ENCODE measurements at places on chromosomes 7 and 10.

GRCh38 chr7:22166928-22167327 is 190.0 kb downstream of the RAPGEF5 start:
- DNase-seq, result no peak

DNA sequence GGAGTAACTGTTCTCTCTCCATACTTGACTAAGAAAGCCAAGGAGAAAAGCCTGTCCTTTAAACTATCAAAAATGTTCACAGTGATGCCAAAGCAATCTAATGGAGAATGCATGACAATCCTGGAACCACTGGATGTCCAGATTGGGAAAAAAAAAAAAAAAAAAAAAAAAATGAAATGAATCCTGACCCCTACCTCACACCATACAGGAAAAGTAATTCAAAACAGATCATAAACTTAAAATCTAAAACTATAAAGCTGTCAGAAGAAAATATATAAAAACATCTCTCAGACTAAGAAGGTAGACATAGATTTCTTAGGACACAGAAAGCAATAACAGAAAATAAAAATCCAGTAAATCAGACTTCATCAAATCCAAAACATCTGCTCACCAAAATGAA is 18.4 kb downstream of the FBXW4 start:
- no peak for DNase-seq

GRCh38 chr7:140010194-140010895 is 52.4 kb downstream of the PARP12 start:
- no peak for DNase-seq

- no peak for DNase-seq
These were observed 339.2 kb downstream of the CALN1 start for GRCh38 chr7:72072901-72073300.

GRCh38 chr7:26499315-26499897 is 207.7 kb downstream of the SNX10 start:
- DNase-seq, result no peak

DNA sequence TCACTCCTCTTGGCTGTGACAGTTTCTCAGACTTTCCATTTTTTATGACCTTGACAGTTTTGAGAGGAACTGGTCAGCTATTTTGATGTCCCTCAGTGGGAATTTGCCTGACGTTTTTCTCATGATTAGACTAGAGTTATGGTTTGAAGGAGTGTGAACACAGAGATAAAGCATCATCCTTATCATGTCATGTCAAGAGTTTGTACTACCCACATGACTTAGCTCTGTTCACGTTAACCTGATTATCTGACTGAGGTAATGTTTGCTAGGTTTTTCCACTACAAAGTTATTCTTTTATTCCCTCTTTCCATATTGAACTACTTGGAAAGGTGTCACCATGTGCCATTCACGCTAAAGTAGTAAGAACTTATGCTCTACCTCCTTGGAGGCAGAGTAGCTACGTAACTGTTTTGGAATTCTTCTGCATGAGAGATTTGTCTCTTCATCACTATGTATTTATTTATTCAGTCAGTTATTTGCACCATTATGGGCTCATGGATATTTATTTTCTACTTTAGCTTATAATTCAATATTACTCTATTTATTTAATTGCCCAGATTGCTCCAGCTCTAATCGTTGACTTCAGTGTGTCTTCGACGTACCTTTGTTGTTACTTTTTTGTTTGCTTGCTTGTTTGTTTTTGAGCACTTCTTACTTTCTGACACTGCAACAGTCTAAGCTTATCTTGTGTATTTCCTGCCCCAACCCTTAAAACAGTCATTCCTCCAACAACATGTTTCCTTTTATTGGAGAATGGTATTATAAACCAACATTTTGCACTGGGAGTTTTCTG is 50.4 kb downstream of the CPED1 start:
- DNase-seq, result no peak

DNA sequence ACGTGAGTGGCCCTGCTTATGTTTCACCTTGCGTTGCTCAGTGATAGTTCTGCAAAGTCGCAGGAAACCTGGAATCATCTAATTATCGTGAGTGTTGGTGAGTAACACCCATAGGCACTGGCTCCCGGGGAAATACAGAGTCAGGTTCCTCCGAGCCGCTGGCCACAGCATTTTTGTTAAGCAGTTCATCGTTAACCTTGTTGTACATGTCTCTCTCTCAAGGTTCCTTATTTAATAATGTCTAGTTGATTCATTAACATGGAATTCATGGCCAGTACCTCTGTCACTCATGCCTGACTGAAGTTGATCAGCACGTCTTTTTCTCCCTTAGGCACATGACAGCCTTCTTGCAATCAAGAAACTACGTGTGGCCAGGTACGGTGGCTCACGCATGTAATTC is 3.1 kb upstream of the ZFAND2A start:
- no peak for DNase-seq

GRCh38 chr7:143073556-143073955 is 21.4 kb downstream of the OR6V1 start:
- no peak for DNase-seq

DNA sequence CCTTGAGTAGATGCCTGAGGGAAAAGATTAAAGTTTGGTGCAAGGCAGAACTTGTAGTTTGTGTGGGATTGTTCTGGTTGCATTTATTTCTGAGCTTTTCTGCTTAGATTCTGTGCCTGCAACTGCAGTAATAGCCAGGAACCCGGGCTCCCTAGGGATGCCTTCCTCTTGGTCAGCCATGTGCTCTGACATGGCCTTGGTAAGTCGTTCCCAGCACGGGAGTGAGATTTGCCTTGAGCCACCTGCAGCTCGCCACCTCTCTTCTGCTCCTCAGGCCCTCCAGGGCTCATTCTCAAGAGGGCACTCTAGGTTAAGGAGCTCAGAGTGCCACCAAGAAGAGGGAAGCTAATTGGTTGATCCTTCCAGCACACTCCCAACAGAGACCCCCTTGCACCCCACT is 350.6 kb upstream of the MKI67 start:
- DNase-seq, result no peak

DNA sequence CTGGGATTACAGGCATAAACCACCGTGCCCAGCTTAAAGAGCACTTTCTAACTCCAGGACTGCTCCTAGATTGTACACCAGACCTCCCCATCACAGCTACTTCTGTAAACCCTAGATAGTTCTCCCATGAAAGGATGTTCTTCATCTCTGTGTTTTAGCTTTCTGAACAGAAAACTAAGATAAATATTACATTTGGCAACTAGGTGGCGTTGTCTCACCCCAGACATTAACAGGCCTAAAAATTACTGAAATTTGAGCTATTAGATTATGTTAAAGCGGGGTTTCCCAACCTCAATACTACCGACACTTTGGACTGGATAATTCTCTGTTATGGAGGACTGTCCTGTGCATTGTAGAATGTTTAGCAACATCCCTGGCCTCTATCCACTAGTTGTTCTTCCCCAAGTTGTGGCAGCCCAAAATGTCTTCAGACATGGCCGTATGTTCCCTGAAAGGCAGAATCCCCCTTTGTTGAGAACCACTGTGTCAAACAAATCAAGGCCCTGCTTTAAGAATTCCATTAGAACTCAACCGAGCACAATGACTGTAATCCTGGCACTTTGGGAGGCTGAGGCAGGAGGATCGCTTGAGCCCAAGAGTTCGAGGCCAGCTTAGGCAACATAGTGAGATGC is 19.1 kb downstream of the ATOH7 start:
- no peak for DNase-seq

DNA sequence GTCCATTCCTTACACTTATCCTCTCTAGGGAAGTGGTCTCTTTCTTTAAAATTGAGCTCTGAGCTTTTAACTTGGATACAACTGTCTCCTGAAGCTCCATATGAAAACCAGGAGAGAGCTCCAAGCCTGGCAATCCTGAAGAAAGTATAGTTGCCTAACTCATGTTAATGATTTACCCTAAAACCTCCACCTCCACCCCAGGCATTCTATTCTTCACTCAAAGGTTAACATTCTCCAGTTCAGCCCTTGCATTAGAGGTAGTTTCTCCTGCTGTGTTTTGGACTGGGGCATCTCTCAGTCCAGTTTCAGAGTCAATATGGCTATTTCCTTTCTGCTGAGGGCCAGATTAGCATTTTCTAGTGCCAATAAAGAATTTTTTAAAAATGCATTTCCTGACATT is 195.5 kb downstream of the SLC25A13 start:
- DNase-seq, result no peak

DNA sequence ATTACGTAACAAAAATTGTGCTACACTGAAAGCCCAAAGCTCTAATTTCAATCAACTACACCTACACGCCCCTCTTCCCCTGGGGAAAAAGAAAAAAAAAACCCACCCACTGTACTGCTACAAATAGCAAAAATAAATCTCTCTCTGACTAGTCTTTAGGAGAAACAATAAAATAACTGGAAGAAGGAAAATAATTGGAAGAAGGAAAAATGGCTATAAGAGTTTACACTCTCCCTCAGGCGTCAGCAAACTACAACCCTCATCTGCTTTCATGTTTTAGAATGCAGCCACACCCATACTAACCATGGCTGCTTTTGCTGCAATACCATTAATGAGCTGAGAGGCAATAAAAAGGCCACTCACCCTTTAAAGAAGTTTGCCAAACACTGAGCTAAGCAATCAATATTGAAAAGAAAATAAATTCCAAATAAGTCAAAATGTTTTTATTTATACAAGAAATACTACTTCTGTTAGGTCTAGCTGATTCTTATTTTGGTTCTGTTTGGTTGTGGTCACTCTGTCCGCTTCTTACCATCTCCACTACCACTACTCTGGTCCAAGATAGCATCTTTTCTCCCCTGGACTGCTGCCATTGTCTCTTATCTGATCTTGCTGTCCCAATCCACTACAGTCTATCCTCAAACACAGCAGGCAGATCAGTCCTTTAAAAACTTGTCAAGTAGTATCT is 3.8 kb downstream of the MINDY3 start:
- DNase-seq, result no peak

DNA sequence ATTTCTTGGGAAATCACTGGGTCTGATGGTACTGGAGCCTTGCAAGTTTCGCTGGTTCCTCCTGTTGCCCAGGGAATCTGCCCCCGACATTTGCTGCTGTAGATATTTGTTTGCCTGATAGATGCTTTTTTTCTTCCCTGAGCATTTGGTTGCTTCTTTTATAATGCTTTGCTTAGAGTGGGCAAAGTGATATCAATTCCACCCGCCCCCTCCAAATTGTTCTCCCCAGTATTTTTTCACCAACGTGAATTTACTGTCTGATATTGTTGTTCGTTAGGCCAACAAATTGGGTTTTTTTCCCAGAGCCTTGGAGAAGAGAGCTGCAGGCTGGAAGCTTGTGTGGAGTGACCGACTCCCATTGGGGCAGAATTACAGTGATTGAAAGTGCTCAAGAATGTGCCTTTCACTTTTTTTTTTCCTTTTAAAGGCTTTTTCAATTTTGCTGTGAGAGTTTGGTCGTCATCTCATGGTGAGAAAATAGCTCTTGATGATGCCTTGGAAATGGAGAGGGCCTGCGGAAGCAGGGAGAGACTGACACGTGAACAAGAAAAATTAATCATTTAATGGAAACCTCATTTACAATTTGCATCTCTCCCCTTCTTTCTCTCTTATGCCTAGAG is 2.5 kb downstream of the GRK5 start:
- DNase-seq, result no peak

- no peak for DNase-seq
These were observed 100.2 kb downstream of the ACTR3B start for GRCh38 chr7:152859781-152860191.

- DNase-seq, result no peak
These were observed 26.7 kb downstream of the FRMD4A start for GRCh38 chr10:14304046-14304445.

DNA sequence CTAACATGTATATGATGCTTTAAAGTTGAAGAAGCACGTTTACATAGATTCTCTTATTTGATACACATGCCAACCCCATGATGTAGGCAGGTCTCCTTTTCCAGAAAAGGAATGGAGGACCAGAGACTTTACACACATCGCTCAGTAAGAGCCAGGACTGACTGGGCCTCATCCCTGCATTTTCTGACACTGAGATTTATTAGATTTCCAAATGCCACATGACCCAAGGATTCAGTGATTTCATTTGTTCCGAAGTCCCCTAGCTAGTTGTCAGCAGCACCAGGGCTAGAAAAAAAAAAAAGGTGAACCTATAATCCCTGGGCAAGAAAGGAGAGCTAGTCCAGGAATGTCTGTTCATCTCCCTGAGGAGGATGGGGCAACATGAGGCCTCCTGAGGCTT is 143.3 kb upstream of the AGK start:
- no peak for DNase-seq

GRCh38 chr10:79383974-79384606 is 36.8 kb downstream of the PPIF start:
- DNase-seq, result no peak

GRCh38 chr10:78203915-78204818 is 170.5 kb downstream of the RPS24 start:
- DNase-seq, result no peak

DNA sequence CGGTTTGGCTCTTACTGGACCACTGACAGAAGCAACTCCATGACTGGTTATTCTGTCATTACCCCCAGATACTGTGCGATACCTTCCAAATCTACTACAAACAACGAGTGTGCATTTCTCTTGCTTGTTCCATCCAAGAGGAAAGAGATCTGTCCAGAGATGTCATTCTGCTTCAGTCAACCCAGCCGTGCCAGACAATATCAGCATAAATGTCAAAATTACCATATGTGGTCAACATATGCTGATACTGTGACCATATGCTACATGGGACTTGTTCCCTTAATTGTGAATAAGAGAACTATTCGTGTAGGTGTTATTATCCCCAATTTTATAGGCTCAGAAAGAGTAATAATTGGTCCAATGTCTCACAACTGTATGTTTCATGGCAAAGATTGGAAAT is 143.2 kb upstream of the PRSS1 start:
- DNase-seq, result no peak

- no peak for DNase-seq
These were observed 105.6 kb downstream of the SVIL start for GRCh38 chr10:29529146-29529545.

- no peak for DNase-seq
These were observed 27.7 kb upstream of the PDCD4 start for GRCh38 chr10:110843796-110844616.

DNA sequence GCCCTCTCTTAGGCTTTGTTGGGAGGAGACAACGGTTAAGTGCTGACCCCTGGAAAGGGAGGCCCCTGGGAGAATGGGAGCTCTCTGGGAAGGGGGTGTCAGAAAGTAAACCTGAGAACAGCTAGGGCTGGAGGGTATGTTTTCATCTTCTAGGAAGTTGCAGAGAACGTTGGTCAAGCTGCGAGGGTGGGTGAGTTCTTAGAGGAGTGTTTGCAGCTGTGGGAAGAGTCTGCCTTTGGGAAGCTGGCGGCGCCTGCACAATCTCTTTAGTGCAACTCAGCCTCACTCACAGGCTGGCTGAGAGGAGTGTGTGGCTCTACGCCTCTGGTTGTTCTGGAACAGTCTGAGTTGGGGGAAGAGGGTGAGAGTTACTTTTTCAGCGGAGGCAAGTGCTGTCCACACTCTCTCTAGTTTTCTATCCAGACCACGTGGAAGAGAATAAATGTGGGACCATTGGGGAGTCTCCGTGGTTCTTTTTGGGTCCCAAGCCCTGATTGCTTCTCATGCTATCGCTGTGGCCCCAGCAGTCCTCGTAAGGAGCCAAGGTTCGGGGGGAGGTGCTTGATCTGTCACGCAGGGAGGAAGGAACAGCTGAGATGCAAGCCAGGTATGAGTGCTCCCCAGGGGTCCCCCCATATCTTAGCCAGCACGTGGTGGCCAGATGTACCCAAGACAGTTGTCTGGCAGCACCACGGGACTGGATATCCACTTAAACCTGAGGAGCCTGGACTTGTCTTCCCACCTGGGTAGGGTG is 237.2 kb downstream of the BUB3 start:
- no peak for DNase-seq
